ENCODE measurements at places on chromosomes 1 and 21.

GRCh38 chr1:215376544-215377264 is 190.4 kb upstream of the KCTD3 start:
- no peak for DNase-seq

- no peak for DNase-seq
Observed at GRCh38 chr1:42332877-42333276, 2.2 kb downstream of the FOXJ3 start.

GRCh38 chr1:54640863-54641836 is at the start of gene MROH7:
Gene MROH7, plus strand, starts transcription at chr1:54641786. Its CDS starts 11,141 bp downstream, at chr1:54652927.
- no peak for DNase-seq

GRCh38 chr1:11875094-11875493 is 16.3 kb upstream of the NPPB start:
- no peak for DNase-seq

DNA sequence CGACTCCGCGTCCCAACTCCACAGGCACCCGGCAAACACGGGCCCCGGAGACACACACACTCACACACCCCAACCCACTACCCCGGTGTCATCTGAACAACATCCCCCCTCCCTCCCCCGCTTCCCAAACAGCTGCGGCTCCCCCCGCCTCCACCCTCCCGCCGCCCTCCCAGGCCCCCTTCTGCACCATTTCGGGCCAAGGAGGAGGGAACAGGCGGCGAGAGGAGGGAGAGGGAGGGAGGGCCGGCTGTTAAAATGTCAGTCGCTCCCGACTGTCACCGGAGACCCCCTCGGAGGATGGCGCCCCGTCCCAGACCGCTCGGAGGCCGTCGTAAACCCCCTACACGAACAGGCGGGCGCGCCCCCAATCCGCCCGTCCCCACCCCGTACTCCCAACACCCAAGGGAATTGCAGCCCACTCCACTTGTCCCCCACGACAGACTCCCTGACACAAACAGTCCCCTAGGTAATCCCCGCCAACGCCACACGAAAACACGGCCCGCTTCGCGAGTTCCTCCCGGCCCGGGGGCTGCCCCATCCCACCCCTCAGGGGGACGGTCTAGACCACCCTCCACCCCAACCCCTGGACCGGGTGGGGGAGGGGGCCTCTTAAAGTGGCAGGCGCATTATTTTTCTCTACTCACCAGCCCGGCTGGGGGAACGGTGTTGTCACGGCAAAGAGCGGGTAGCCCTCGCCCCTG is 583 bp downstream of the MEF2D start:
- no peak for DNase-seq

DNA sequence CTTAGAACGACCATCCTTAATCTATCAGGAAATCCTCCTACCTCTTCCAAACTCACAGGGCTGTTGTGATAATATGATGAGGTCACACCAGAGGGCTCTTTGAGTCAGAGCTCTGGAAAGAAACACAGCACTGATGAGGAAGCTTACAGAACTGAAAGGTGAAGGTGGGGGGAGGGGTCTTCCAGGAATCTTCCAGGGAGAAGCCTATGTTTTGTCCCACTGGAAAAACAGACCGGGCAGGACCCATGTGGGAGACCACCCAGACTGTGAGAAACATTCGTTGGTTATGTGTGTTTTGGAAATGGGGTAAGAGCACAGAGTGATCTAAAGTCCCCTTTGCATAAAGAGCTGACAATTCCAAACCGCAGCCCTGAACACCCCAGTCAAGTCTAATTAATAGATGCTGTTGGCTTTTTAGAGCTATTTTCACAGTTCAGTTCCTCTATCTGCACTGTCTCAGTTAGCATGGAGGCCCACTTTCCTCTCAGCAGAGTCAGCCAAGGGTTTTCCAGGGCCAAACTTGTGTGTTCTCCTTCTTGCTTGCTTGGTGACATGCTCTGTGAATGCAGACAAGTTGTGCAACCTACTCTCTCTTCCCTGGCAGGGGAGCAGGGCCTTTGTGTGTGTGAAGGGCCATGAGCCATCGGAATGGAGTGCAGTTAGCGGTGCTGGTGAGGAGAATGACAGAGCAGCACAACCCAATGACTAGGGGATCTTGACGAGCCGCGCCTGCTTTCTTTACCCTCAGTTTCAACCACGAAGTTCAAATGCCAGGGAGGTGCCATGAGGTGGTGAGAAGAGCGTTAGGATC is 12.3 kb downstream of the PHLDA3 start:
- no peak for DNase-seq

GRCh38 chr21:42120101-42120902 is 49.2 kb downstream of the UMODL1 start:
- DNase-seq = no peak

GRCh38 chr1:210541680-210542358 is 213.1 kb downstream of the HHAT start:
- no peak for DNase-seq

GRCh38 chr1:168224991-168225390 is 813 bp upstream of the SFT2D2 start:
- no peak for DNase-seq

DNA sequence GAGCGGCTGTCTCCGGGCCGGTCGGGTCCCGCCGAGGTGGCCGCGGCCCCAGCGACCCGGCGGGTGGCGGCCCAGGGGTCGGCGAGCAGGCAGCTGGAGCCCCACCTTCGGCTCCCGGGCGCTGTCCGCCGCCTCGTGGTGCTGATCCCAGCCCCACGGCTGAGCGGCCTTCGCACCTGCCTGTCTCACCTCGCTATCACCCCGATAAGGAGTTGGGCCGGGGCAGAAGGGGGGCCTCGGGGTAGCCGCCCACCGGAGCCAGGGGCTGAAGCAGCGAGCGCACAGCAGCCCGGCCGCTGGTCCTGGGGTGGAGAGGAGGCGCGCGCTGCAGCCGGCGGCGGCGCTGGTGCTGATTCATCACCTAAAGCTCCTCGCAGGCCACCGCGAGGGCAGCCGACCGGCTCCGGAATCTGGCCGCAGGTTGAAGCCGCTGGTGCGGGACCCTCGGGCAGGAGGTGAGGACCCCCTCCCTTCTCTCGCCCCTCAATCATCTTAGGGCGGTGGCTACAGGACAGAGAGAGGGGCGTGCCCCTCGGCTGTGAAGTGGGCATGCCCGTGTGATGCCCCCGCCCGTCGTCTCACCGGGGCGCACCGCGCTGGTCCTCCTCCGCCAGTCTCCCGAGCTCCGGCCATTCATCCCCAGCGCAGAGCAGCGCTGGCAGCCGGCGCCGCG is 575 bp downstream of the TRIM67 start:
- no peak for DNase-seq

- DNase-seq = no peak
Observed at GRCh38 chr21:37445228-37445627, 78.7 kb downstream of the DYRK1A start.

- no peak for DNase-seq
Observed at GRCh38 chr1:186812570-186812969, 16.2 kb upstream of the PLA2G4A start.

- DNase-seq = no peak
Observed at GRCh38 chr1:241485145-241485544, 34.4 kb downstream of the FH start.

- DNase-seq = no peak
Observed at GRCh38 chr21:31450980-31451379, 106.9 kb upstream of the TIAM1 start.

DNA sequence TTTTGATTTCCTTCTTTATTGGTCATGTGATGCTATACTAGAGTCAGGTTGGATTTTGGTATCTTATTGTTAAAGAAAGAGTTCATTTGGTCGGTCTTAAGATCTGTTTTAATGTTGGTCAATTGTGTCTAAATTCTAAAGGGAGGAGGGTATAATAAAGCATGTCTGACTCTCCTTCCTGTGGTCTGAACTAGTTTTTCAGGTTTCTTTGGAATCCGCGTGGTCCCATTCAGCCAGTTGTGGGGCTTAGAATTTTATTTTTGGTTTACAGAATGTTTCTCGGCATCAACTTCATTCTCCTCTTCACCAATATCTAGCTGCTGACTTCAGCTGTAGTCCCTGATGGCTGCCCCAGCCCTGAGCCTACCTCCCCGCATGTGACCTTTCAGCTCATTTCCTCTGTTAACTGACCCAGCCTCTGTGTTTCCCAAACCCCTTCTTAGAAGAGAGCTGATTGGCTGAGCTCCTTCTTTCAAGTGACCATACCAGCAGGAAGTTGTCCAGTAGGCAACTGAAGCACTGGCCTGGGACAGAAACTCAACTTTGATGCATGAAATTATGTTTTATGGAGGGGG is 8.7 kb upstream of the MYOC start:
- DNase-seq = no peak

GRCh38 chr1:97013941-97014340 is 292.4 kb downstream of the PTBP2 start:
- no peak for DNase-seq

DNA sequence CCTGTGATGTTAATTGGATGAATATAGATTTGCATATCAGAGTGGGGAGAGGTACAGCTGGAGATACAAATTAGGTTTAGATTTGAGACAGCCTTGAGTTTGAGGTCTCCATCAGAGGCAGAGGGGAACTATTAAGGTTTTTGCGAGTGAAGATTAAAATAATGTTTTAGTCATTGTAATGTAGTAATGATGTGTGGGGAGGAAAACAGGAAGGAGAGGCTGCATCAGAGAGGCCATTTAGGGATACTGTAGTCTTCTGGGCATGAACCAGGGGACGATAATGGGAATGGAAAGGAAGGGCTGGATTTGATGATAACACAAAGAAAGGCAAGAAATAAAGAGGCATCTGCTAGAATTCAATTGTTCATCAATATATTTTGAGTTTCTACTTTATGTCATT is 9.5 kb downstream of the CD84 start:
- DNase-seq = no peak

DNA sequence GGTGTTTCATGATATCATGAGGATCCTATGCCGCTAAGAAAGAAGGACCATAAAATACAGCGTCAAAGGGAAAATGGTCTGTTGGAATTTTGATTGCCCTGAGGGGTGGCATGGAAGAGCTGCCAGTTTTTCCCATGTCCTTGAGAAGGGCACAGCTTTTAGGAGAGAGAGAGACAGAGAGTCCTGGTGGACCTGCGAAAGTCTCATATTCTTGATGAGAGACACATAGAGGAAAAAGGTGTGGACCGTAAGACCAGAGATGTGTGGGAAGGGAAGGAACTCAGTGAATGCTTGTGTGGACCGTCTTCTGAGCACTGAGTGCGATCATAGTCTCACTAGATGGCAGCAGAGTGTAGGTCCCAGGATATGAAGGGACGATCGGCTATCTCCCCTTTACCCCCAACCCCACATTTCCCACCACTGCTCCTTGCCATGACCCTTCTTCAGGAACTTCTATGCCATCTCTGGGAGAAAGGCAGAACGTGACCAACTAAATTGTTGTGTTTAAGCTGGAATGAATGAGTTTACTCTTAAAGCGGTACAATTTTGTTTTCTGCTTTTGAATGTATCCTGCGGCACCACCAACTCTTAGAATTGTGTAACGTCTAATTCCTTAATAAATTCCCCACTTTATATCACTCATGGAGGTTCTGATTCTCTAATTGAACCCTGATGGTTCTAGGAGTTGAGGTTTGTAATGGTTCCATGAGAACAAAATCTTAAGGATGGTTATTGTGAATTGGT is 117.7 kb downstream of the CTH start:
- no peak for DNase-seq

DNA sequence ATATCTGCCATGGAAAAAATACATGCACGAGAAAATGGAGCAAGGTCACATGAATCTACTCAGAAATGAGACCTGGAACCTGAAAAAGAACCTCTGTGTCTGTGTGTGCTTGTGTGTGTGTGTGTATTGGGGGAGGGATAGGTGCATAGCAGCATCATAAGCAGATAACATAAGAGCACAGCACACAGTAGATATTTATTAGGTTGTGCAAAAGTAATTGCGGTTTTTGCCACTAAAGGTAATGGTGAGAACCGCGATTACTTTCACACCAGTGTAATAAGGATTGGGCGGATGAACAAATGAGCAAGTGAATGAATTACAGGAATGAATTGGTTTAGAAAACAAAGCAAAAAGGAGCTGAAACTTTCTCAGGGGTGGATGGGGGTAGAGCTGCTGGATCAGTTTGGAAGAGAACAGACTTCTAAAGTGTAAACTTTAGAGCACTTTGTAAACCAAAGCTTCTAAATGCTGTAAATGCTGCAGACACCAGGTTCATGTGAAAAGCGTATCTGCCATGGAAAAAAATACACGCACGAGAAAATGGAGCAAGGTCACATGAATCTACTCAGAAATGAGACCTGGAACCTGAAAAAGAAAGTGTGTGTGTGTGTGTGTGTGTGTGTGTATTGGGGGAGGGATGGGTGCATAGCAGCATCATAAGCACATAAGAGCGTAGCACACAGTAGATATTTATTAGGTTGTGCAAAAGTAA is 156.9 kb downstream of the TOMM20 start:
- no peak for DNase-seq

DNA sequence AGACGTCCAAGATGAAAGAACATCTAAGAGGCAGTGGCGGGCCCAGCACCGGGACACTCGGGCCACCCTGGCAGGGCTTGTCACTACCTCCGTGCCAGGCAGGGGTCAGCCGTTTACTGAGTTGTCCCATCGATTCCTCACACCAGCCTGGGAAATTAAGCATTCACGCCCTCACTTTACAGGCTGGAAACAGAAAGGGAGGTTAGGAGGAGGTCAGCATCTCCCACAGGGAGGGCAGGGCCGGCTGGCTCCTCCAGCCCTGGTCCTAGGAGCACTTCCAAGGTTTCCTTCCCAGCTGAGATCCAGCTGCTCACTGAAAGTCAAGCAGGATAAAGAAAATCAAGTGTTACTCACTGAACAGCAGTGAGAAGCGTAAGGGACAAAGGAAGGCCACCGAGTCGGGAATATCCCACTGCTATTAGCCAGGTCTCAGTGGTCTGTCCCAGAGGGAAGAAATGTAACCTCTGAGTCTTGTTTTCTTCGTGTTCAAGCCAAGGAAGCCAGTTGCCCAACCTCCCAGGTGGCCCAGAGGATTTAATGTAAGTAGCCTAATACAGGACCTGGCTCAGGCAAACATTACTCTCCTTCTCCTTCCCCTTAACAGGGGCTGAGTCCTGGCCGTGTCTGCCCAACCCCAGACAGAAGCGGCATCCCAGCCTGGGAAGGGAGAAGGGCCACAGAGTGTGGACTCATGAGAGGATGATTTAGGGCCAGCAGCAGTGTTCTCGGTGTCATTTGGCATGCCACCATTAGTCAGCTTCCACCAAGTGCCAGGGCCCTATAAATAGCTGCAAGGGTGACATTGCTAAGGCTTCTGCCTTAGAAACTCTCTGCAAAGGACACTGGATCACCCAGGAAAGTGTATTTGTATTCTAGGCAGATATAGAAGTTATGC is 203.1 kb upstream of the GALNT2 start:
- DNase-seq = no peak

DNA sequence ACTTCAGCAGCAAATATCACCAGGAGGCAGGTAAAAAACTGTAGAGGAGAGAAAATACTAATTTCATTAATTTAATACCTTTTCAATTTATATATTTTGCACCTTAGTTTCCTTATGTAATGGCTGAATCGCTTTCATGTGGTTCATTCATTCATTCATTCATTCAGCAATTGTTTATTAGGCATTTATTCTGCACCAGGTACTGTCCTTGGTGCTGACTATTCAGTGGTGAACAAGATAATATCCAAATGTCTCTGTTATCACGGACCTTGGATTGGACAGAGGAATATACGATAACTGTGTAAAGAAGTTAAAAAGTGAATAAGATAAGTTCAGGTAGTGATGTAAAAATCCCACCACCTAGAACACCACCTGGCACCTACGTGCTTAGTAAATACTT is 28.8 kb downstream of the TSPAN2 start:
- DNase-seq = no peak

All from activated naive CD4-positive, alpha-beta T cell (primary cell).